Right kidney (tissue), 9 donors: ENCODE measurements at places on chromosomes 2 and 18.

DNA sequence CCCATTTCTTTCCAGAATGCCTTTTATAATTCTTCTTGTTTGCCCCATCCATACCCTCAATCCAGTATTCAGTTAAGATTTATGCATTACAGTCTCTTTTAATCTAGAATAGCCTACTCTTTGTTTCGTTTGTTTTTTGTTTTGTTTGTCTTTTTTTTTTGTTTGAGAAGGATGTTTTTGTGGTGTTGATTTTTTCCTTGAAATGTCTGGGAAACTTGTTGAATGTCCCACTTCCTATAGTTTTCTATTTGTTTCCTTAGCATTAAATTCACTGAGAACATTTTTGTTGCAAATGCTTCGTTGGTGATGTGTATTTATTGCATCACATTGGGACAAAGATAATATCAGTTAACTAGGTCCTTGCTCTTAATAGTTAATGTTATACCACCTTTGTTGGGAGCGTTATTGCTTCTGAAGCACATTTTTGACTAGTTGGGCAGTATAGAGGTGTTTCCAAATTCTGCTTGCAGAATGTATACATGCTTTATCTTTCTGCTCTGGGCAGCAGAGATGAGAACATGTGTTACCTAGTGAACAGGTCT is 28.9 kb downstream of the ZNF638 start:
- DNase-seq = no peak

GRCh38 chr2:24924732-24925131 is 4.7 kb upstream of the ADCY3 start:
- no peak for DNase-seq

DNA sequence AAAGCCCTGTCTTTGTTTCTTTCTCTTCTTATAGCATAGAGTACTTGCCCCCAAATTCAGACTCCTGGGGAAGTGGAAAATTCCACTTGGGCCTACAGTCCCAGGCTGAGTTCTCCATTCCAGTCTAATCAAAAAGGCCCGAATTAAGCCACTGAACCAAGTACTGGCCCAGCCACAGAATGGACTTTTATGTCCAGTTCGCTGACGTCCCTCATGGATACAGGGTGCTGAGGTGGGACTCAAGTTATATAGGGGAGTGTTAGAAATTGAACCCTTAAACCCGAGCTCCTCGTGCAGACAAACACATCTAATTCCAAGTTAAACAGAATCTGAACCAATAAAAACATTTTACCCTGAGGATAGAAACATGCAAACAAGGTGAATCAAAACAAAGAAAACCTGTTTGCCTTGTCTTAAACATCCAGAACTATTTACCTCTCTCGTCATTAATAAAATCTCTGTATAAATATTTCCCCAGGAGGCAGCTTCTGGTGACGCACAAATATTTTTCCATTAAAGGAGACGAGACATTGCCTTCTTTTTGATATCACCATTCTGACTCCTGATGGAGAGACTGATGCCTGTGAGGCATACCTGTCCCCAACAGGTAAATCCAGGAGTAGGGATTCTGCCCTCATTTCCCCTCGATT is 136.8 kb upstream of the ARL4C start:
- no peak for DNase-seq

GRCh38 chr2:196702641-196703040 is 63.1 kb downstream of the CCDC150 start:
- no peak for DNase-seq

DNA sequence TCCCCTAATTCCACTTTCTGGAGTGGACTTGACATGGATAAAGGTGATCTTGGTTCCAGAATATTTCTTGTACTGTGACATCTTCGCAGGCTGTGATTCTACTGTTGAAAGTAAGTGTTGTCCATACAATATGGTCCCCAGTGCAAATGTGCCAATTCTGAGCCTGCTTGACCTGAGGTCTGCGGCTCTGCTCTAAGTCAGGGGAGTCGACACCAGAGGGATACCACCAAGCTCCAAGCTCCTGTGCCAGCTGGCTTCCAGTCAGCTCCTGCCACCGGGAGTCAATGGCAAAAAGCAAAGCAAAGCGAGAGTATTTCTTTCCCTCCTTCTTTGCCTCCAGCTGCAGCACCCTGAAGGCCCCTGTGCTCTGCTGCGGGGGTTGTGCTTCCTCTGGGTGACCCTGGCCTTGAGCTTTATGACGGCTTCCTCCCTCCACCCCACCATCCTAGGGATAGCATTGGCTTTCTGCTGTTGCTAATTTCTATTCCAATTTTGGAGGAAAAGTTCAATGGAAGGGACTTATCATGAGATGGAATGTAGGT is 50.4 kb downstream of the SLC35F5 start:
- DNase-seq = no peak

- DNase-seq = no peak
These were observed 220.0 kb downstream of the ERBB4 start for GRCh38 chr2:212318636-212319035.

GRCh38 chr2:48045613-48046012 is 139.3 kb upstream of the FBXO11 start:
- no peak for DNase-seq

DNA sequence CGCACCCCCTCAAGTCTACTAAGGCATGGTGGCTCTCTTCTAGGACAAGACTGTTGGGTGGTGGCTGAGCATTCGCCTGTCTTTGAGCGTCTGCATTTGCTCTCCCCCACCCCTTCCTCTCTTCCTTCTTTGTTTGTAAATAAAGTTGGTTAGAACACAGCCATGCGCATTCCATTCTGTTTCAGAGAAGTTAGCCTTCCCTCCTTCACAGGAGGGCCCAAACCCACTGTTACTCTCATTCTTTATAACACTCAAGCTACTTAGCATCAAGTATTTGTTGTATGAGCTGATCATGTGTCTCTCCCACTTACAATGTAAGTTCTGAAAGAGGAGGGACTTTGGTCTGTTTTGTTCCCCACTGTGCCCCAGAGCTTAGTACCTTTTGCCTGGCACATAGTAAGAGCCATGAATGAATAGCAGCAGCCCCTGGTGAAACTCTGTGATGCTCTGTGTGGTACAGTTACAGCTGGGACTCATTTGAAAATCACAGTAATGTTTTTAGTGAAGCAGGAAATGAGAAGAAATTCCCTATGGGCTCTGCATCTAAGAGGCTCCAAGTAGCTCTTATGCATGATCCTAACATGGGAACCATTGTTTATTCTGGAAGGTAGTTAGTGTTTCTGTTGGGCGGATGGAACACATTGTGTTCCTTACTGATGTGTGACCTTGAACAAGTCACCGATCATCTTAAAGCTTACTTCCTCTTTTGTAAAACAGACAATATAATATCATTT is 7.7 kb downstream of the MGAT5 start:
- no peak for DNase-seq

- no peak for DNase-seq
These were observed 888 bp downstream of the VAMP5 start for GRCh38 chr2:85584857-85585780.

DNA sequence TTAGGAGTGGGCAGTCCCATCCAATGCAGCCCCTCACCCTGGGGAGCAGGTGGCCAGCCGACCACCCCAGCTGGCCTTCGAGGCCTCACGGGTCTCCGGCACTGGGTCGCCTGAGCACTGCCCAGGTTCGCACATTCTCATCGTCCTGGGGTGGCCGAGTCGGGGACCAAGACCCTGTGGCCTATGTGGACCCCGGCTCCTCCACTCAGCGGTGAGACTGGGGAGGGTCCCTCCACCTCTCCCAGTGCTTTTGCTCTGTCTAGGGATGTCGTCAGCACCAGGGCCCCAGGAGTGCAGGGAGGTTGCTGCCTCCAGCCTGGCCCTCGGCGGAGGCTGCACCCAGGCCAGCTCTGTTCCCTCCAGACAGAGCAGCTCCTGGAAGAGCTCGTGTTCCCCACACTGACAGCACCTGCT is 89.6 kb downstream of the TPO start:
- DNase-seq = no peak

DNA sequence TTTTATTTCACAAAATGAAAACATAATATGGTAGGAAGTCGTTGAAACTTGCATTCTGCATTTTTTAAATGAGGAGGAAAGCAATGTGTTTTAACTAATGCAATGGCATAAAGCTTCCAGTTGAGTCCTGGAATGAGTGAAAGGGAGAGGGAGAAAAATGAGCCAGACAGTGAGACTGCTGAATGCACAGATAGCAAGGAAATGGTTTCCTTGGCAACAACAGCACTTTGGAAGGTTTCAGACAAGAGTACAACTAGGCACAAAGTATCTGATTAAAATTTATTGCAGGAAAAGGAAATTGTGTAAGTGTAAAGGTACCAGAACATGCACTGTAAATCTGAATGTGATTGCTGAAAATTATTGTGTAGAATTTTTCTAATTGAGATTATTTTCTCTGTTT is 320.1 kb upstream of the KYNU start:
- no peak for DNase-seq

DNA sequence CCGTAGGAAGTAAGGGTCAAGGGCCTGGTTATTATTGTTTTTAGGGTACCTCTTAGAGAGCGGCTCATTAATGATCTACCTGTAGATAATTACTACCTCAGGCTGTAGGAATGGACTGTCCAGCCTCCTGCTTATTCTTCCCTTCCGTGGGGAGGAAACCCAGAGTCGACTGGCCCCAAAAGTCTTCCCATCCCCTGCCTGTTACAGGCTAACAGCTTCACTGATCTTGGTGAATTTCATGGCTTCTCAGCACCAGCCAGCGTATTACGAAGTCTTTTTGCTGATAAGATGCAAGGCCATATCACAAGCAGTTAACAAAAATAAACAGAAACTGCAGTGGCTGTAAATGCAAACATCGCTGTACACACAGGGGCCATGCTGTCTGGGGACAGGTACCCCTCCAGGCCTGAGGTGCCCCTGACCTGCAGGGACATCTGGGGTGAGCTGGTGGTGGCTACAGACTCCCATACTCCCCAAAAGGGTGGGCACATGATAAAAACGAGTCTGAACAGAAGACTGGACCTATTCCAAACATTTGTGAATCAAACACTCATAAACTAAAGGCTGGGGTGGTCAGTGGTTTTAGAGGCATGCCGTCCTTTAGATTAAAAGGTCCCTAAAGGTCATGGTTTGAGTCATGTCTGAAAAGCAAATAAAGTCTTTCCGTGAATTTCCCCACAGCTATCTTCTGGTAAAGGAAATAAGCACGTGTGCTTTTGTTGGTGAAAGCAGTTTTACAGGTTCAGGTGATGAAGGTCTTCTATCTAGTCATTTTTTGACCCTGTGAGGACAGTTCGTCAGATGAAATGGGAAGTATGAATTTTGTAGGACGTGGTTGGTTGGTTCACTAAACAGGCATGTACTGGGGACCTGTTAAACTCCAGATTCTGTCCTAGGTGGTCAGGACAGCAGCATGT is 36.7 kb downstream of the TTC39C start:
- no peak for DNase-seq

GRCh38 chr18:76973520-76974266 is 151.3 kb downstream of the ZNF236 start:
- no peak for DNase-seq

DNA sequence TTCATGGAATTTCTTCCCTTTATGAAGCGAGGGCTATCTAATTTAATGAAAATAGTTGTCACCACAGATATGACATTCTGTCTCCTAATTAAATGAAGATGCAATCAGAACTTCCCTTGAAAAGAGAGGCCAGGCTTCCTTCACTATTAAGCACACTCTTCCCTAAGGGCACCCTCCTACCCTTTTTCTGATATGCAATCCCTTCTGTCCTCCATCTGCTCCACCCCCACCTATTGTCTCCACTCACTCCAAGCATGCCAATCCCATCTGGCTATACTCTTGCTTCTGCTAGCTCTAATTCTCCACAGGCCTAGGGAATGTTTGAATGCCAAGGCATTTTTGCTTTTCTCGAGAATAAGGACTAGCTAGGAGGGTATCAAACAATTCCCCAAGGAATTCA is 818.4 kb upstream of the FSHR start:
- DNase-seq = no peak

DNA sequence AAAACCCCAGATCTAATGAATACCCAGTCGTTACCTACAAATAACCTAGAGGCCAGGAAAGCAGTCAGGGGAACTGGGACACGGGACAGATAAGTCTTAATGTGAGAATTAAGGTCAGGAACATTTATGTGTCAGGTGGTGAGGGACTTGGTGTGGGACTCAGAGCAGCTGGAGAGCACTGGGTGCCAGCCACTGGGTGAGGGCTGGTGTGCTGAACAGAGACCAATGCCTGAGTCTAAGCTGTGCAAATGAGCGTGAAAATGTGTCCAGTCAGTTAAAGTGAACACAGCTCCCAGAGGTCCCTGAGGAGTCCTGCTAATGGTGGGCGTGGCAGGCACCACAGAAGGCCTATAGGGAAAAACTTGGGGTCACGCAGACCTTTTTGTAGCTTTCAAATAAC is 225.9 kb downstream of the C1D start:
- no peak for DNase-seq

DNA sequence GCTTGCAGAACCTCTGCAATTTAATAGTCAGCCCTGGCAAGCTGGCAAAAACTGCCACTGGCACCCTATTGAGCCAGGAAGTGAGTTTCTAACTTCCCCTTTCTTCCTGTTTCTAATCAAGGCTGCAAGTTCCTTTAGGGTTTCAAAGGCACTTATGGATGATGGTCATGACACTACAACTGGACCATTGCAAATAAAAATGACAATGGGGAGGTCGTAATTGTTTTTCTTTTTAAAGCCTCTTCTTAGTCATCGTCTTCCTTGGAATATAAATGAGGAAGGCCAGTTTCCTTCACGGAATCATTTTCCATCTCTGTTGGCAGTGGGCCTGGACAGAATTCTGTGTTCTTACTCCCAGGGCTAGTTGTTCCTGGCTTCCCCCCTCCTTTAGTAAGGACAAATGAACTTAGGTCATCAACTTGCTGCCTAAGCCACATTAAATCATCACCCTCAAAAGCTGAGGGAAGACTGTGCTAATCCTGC is 35.8 kb downstream of the SH3RF3 start:
- no peak for DNase-seq

- no peak for DNase-seq
These were observed 164.1 kb downstream of the GREB1L start for GRCh38 chr18:21406116-21406515.

DNA sequence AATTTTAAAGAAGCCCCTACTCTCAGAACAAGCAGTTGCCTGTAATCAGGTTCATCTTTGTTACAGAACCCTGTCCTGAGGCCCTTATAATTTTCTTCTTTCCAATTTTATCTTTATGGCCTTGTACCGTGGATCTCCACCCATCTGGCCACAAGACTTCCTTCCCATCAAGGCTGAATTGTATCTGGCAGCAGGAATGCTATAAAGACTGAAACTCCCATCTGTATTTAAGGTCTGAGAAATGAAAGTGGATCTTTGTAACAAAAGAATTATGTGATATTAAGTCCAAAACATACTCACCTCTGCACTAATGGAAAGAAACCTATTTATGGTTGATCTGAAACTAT is 91.8 kb downstream of the METTL8 start:
- no peak for DNase-seq

DNA sequence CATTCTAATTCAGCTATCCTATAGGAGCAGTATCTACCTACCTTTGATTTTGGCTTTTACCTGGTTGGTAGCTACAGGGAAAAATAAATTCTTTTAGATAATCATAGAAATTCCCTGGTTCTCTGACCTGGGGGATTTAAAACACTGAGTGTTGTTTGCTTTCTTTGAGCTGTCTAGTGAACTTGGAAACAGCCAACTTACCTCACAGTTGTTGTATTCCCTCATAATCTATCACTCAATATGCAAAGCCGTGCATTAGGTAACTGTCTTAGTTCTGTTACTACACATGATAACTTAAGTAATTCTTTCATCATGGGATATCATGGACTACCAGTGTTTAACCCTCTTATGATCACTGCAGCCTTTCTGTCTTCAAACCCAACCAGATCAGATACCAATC is 127.8 kb downstream of the TTC27 start:
- DNase-seq = no peak
